Stimulated activated memory B cell treated with anti-CD40 and anti-IgM and Interleukin-4, amounts not matched to agents 10 μg/mL and 1 μg/mL and 100 μg/mL, for 72 hours (primary cell): ENCODE measurements at places on chromosomes 2 and 18.

- ATAC-seq: no peak
Measured at GRCh38 chr2:237025090-237025865, 60.4 kb upstream of the COPS8 start.

- no peak for ATAC-seq
Measured at GRCh38 chr18:69635482-69635881, 234.8 kb downstream of the DOK6 start.

DNA sequence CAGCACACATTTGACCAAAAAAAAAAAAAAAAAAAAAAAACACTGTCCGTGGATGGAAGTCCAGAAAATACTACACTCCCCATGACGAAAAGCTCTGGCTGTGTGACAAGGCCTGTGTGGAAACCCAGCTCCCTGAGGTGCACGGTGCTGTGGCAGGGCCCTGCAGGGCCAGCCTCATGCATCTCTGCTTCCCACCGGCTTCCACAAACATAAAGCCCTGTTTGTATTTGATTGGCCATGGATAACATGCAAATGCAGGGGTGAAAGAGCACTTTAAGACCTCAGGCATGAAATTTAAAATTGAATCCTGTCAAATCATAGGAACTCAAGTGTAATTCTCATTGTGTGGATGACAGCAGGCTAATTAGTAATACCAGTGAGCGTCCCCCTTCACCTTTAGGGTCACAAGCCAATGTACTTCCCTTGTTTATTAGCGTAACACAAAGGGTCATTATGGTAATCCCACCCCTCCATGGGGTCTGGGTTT lies 757.2 kb downstream of the GALR1 start:
- no peak for ATAC-seq

GRCh38 chr2:9717886-9718451 lies 87.2 kb upstream of the YWHAQ start:
- no peak for ATAC-seq

DNA sequence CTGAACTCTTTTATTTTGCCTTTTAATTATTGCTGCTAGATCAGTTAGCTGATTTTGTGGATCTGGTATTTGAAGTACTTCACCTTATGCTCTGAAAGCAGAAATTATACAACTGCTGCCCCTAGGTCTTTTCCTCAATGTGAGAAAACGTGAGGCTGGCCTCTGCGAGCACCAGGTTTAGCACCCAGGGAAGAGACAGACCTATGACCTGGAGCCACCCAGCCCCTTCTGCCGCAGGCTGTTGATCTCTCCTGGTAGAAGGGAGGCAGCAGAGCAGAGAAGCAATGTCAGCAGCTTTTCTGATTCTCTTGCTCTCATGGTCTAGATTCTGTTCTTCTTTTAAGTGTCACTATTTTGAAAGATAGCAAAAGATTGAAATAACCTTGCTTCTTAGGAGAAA lies 19.9 kb downstream of the TRAPPC12 start:
- no peak for ATAC-seq

DNA sequence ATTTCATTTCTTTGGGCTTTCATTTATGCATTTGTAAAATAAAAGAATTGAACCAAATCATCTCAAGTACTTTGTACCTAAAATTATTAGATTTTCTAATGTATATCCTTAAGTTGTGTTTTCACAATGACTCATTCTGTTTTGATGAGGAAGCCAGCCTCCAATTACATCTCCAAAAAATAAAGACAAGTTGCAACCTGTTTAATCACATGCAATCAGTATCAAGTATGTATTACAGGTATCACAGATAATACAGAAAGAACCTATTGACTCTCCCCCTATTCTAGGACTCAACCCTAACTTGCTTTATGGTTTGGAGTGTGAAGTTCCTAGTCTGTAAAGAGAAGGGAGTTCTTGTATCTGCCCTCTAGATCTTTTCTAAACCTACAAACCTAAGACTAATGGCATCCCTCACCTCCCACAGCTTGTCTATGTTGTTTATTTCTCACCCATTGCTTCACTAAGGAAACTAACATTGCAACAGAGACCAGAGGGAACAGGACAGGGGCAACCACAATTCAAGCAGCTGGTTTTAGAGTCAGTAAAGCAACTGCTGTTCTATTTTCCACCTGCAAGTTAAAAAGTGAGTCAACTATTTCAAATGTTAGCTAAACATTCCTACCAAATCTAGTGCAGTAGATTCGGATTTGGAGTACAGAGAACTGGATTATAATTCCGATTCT lies 141.1 kb upstream of the ETAA1 start:
- no peak for ATAC-seq

- ATAC-seq: no peak
Measured at GRCh38 chr2:212311807-212312404, 226.7 kb downstream of the ERBB4 start.
